Effector memory CD8-positive, alpha-beta T cell (primary cell): ENCODE measurements at places on chromosomes 3 and 15.

DNA sequence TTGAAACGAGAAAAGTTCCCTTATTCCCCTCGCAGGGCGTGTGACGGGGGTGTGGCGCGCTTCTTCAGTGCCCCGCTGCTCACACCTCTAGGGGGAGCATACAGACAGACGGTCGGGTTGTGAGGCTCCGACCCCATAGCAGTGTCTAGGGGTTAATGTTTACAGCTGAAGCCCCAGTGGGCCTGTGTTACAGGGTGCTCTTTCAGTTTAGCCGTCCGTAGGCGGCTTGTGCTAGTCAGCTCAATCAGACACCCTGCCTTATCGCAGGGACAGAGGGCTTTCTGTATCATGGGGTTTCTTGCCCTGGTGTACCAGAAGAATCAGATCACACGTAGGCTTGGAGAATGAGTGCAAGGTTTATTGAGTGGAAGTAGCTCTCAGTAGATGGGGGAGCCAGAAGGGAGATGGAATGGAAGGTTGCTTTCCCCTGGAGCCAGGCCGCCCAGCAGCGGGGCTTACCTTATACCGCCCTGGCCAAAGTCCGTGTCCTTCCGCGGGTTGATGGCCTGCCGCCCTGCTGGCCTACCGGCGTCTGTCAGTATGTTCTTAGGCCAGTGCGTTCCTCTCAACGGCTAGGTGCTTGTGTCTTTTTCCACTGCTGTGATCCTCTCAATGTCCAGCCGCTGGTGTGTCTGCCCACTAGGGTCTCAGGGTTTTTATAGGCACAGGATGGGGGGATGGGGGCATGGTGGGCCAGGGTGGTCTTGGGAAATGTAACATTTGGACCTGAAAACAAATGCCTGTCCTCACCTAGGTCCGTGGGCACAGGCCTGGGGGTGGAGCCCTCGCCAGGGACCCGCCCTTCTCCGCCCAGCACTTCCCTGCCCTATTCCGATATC lies 32.2 kb upstream of the ACP3 start:
- no peak for DNase-seq

GRCh38 chr3:144058713-144059112 lies 87.1 kb downstream of the DIPK2A start:
- DNase-seq = no peak

- DNase-seq = no peak
Observed at GRCh38 chr3:188720636-188721035, 451.1 kb upstream of the TPRG1 start.

GRCh38 chr3:167666563-167666962 lies 12.8 kb upstream of the WDR49 start:
- no peak for DNase-seq

DNA sequence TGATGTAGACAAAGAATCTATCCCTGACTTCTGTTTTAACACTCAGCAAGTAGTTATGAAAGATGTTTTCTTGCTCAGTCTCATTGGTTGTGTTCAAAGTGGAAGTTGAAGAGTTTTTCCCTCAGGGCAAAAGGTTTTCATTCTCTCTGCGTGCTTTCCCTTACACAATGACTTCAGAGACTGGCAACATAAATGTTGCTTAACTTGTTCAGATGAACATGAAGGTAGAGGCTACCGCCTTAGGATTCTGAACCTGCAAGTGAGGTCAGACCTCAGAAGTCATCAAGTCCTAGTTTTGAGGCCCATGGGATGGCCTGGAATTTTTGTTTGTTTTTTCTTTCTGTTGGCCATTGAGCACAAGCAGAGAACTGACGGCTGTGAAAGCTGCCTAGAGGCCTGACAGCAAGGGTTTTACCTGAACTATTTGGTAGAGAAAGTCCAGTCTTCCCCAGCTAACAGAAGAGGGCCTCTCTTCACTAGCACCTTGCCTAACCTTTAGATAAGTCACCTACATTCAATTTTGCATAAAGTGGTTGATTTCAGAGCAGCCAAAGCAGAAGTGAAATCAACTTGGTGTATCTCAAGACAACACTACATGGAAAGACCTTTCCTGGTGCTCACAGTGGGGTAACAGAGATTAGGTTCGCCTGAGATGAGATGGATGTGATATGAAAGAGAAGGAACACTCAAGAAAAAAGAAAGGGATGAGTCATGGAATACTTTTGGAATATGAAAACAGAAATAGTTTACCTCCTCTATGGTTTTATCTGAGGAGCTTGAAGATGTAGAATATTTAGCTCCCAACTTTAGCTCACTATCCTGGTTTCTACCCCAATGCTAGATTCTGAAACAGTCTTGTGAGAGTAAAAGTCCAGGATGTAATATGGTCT lies 53.6 kb upstream of the AP4E1 start:
- no peak for DNase-seq

- DNase-seq = no peak
Observed at GRCh38 chr15:42165106-42165505, 8.7 kb upstream of the PLA2G4F start.

DNA sequence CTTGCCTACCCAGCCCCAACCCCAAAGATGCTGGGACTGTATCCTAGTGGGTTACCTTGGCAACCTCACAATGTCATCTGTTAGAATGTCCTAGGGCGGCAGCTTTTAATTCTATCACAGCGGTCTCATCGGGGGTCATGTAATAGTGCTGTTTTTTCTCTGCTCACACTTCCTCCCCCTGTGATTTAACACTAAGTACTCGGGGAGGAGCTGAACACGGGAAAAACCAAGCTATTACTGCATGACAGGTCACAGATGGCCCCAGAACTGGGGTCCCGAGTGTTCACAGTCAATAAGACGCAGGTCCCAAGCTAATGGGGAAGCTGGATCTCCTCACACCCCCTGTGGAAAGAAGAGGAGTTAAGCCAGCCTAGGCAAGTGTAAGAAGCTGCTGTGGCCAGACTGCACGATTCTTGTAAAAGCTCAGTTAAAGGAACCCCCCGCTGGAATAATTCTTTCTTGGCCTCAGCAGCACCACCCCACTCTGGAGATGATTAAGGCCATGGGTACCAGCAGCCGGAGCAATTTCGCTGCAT lies 2.5 kb upstream of the RFTN1 start:
- peak; percentile 18 for DNase-seq

- no peak for DNase-seq
Observed at GRCh38 chr15:58731756-58732535, 17.6 kb downstream of the ADAM10 start.

DNA sequence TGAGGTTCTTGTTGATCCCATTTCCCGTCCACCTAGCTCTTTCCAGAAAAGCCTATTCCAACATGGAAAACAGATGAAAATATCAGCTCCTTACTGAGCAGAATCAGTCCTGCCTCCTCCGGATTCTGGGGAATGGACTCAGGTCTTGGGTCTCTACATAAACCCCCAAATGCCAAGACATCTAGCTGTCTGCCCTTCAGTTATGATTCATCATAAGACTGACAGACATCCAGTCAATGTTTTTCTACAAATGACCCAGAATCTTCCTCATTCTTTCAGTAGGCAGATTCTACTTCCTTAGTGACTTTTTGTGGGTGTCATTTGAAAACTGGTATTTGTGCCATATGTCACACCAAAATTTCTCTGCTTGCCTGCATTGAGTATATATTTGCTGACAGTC lies 103.0 kb upstream of the TGFBR2 start:
- no peak for DNase-seq

DNA sequence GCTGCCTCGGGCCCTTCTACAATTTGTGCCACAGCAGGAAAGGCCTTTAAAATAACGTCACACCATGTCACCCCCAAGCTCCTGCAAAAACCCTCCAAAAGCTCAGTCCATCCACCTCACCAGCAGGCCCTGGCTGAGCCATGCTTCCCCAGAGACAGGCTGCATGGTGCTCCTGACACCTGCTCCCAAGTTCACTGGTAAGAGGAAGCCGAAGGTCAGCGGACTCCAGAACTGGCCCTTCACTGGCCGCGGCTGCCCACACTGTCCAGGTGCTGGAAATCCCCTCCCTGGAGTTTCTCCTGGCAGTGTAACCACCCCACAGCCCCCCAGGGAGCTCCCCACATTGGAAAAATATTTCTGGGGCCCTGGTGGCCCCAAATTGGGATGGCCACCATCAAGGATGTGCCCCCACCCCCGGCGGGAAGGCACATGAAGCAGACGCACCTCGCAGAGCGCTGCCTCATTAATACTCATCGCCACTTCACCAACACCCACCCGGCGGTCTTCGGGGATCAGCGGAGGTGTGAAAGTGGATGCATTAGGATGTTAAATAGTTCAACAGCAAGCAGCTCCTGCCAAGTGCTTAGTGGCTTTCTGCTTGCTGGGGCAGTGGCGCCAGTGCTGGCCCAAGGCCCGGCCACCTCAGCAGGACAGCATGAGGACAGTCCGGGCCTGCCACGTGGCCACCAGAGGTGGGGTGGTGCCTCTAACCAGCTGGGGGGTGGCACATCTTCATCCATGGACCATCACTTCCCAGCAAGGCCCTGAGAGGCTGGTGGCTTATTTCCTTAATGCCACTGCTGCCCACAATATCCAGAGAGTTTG lies 146.1 kb upstream of the IQSEC1 start:
- DNase-seq = no peak

GRCh38 chr3:67033079-67033478 lies 35.0 kb downstream of the KBTBD8 start:
- no peak for DNase-seq
